ENCODE measurements at places on chromosomes 13 and 19.

GRCh38 chr19:2758601-2759313, 18.9 kb upstream of the SLC39A3 start:
- DNase-seq = no peak

DNA sequence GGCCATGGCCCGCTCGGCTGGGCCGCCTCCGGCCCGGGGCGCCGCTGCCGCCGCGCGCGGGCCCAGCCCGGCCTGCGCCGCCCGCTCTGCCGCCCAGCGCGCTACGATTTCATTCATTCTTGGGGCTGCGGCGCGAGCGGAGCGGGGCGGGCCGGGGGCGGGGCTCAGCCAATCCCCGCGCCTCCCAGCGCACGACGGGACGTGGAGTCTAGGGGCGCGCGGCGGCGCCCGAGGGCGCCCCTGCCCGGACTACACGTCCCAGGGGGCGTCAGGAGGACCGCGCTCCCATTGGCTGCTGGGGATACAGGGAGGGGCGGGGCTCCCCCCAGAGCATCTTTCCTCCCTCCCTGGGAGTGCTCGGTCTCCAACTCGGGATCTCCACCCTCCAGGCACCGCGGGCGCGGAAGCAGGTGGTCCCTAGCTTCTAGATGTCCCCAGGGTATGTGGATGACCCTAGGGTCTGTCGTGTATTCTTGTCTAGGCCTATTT, 5.6 kb upstream of the DPF1 start:
- DNase-seq = peak; percentile 46

DNA sequence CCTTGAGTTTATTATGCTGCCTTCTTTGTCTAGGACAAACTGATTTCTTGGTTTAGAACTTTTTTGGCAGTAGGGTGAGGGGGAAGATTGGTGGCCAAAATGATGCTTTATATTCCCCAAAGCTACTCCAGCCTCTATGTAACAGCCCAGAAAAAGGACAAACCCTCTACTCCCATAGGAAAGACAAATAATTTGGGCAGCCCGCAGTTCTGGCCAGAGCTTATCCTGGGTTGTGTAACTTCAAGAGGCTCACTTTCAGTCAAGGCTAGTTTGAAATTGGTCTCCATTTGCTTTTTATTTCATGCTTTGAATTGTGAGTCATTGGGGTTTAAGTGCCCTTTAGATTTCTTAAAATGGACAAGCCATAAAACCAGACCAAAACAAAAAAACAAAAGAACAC, 142.3 kb downstream of the OLFM4 start:
- DNase-seq = no peak

DNA sequence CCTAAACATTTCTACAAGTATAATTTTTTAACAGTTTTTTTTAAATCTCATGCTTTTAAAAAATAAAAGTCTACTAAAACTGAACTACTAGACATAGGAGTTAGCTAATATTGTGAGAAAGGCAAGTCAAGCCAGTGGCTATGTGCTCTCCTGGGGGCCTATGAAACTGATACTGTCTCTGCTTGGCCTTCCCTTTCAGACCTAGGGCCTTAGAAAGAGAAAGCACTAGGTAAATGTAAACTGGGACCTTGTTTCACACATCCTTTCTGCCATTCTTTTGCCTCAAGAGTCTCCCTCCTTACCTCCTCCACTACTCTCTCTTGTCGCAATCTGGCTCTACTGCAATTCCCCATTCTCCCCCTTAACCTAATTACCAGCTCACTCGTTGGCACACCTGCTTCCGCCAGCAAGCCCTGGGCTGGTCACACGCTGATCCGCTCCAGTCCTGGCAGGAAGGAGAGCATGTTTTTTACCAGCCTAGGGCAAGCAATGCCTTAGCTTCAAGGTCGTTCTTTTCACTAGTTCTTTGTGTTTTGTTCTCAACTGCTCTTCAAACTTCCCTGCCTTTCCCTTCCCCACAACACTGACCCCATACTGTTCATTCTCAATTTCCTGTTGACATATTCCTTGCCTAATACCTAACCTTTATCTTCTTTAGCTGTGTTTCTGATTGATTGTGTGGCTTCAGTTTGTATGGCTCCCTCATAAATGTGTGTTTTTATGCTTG, 23.1 kb downstream of the TBC1D4 start:
- no peak for DNase-seq

DNA sequence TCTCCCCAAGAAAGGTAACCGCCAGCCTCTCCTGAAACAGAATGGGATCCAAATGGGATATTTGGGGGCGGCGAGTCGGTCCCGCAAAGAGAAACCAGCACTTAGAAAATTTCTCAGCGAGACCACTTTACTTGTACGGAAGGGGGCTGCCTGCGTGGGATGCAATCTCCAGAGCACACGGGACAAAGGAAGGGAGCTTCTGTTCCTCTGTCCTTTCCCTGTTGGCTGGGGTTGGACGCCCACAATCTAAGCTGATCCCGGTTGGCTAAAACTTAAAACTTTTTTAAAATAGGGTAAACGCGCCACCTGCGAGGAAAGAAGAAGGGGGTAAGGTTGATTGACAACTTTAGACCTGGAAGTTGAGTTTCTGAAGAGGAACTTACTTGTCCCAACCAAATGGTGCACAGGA, 826 bp upstream of the BSG start:
- peak; percentile 13 for DNase-seq

DNA sequence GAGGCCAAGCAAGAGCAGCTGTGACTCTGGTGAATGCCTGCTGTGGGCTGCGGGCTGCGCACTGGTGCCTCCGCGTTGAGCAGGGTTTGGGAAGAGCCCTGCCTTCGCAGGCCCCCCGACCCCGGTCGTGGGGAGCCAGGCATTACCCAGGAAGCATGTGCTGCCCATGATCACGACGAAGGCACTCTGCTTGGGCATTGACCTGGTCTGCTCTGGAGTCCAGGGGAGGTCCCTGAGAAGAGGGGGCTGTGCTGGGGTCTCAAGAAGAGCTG, 19.2 kb downstream of the RANBP3 start:
- DNase-seq = no peak

GRCh38 chr19:48454150-48454730, 1.1 kb upstream of the KCNJ14 start:
- DNase-seq = no peak

DNA sequence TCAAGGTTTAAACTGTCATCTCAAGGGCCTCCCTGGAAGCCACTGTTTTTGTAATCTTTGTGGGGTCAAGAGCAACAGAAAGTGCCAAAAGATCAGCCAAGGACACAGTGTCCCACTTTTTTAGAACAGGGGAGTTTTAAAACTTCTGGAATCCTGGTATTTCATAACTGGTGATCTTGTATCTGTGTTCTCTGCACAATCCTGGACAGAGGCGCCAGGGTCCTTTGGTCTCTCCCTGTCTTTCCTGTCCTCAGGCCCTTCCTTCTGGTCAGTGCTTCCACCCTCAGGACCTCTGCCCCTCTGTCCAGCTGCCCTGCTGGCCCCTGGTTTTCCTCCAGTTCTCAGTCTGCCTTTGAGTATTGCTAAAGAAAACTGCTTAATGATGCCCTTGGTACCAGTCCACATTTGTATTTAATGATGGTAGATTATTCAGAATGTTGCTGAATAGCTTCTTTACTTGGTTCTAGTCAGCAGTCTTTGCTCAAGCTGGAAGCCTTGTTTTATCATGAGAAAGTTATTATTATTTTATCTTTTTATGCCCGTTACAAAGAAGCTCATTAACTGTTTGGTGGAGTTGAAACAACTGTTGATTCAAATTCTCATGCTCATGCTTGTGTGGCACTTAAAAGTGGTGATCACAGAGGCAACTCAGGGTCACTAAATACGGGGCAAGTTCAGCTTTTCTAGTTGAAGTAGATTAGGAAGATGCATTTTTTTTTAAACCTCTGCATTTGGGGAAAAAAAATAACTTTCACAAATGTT, 47.5 kb downstream of the WASF3 start:
- no peak for DNase-seq

DNA sequence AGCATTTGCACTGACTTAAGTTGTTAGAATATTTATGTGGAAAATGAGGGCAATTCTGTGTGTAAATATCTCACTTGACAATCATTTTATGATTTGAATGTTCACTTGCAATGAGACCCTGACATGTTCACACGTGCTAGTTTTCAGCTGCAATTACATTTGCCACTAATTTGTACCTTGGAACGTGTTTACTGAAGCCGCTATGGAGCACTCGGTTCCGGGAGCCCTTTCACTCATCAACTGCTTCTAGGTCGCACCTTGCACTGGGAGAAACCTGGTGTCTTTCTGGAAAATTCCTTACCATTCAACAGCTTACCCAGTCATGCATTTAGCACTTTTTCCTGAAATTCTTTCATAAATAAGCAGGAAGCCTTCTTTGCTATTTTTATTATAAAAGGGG, 229.6 kb downstream of the ZIC5 start:
- DNase-seq = no peak

DNA sequence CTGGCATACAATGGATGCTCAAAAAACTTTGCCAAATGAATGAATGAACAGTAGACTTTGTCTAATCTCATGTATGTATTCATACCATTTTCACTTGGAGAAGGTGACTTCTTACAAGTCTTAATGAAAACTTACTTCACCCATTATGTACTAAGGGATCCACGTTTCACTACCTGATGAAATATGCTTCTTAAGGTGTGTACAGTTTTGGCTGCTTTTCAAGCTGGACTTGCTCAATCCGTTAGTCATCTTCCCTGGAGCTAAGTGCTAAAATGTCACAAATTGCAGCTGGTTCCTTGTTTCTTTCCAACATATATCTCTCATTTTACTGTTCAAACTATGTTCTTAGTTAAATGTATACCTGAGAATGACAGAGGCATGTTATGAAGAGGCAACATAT, 4.2 kb upstream of the CCNA1 start:
- no peak for DNase-seq

DNA sequence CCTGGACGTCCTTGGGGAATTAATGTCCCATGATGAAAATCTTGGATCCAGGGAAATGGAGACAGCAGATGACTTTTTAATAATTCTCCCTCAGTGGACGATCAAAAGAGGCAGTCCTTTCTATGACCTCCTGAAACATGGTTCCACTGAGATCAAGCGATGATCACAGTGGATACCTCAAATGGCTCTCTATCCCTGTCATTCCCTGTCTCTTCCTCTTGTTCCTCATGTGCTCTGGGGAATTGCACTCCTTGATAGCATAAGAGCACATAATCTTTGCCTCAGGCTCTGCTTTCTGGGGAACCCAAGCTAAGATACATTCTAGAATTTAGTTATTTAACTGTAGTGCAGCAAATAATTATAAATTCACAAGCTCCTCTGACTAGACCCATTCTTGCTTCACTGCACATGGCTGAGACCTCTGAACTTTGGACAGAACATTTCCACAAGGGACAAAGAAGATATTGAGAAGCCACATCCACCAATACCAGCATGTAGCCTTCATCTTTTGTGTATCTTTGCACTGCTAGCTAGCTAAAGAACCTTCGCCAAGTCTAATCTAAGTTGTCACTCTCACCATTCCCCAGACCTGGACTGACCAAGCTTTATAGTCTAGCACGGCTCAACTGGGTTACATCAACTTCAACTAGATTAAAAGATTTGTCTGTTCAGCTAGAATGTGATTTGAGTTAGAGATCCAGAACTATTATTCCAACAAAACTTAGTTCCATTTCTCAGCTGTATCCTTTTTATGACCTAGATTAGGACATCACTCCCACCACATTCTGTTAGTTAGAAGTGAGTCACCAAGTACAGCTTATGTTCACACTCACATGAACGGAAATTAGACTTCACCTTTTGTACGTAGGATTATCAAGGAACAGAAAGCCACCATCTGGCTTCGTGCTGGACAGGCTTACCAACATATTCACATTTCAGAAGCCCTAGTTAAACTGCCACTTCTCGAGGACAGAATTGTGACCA, 142.7 kb downstream of the SUCLA2 start:
- no peak for DNase-seq
